ENCODE measurements at places on chromosomes 13 and 19. TPM values are rescaled to one million over a fixed set of nuclear protein-coding genes. Genes with fewer than 3 reads are reported as not detected.

GRCh38 chr19:16168465-16169081 lies 4.8 kb downstream of the CIB3 start:
- DNase-seq: no peak

DNA sequence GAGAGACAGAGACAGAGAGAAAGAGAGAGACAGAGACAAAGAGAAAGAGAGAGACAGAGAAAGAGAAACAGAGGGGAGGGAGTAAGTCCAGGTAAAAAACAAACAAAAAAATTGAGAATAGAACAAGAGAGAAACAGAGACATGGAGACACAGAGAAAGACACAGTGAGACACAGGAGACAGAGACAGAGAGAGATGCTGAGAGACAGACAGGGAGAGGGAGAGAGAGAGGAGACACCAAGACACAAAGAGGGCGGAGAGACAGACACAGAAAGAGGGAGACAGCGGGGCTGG lies 5.8 kb upstream of the PROZ start:
- DNase-seq: no peak

- DNase-seq: peak; percentile 14
Observed at GRCh38 chr19:12802267-12803106, 618 bp downstream of the THSD8 start.

DNA sequence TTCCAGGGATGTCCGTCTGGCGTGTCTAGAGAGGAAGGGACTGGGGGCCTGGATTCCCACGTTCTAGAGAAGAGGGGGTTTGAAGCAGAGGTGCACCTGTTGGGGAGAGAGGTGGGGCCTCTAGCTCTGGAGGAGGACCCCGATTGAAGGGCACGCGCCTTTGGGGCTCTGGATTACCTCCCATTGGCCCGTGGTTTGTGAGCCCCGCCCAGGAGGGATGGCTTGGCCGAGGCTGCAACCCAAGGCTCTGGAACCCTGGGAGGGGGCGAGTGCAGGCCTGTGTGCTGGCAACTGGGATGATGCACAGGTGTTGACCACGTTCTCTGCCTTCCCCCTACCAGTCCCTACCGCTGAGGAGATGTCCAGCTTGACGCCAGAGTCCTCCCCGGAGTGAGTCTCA lies 20.2 kb downstream of the TMEM150B start:
- DNase-seq: no peak

GRCh38 chr19:9986787-9987281 lies 23.5 kb downstream of the COL5A3 start:
- peak; percentile 14 for DNase-seq

- peak; percentile 65 for DNase-seq
Observed at GRCh38 chr19:54179921-54180461, 7.0 kb upstream of the TMC4 start.

GRCh38 chr13:24360106-24360505 lies 50.7 kb downstream of the C1QTNF9 start:
- no peak for DNase-seq

Gene KLF2
- 65.2 TPM for total RNA-seq

Gene CERS1
- total RNA-seq: not detected

Gene TNFSF9
- not detected for total RNA-seq

Gene RGL3
- 0.96 TPM for total RNA-seq
